Activated T-helper 17 cell treated with anti-CD3 and anti-CD28 coated beads, Interleukin-2, amount 50 U/mL, for 72 hours (primary cell): ENCODE measurements at places on chromosomes 6 and 20.

DNA sequence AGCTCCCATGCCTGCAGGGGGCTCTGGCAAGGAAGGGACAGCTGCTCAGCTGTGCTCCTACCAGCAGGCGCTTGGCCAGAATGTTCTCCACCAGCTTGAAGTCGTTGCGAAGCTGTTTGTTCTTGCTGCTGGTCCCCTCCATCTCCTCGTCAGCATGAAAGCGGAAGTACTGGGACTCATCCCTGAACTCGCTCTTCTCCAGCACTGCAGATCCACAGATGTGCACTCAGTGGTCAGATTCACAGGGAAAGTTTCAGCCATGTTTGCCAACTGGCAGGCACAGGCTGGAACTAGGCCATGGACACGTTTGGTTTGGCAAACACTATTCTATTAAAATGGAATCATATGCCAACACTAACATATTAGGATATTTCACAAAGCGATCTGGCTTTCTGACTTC, 167.9 kb downstream of the PREX1 start:
- H3K4me3 ChIP-seq = no peak overlapping the region
- no peak for ATAC-seq
- H3K27ac ChIP-seq = peak overlapping the region; percentile 82
- peaks cover 97% of the 10 kb centered on the region for H3K36me3 ChIP-seq

GRCh38 chr6:17820055-17820454, 113.3 kb upstream of the NUP153 start:
- H3K27ac ChIP-seq = no peak overlapping the region
- no peaks in the 10 kb centered on the region for H3K36me3 ChIP-seq
- no peak overlapping the region for H3K4me3 ChIP-seq
- ATAC-seq = no peak
- peaks cover 18% of the 10 kb centered on the region for H3K27me3 ChIP-seq

DNA sequence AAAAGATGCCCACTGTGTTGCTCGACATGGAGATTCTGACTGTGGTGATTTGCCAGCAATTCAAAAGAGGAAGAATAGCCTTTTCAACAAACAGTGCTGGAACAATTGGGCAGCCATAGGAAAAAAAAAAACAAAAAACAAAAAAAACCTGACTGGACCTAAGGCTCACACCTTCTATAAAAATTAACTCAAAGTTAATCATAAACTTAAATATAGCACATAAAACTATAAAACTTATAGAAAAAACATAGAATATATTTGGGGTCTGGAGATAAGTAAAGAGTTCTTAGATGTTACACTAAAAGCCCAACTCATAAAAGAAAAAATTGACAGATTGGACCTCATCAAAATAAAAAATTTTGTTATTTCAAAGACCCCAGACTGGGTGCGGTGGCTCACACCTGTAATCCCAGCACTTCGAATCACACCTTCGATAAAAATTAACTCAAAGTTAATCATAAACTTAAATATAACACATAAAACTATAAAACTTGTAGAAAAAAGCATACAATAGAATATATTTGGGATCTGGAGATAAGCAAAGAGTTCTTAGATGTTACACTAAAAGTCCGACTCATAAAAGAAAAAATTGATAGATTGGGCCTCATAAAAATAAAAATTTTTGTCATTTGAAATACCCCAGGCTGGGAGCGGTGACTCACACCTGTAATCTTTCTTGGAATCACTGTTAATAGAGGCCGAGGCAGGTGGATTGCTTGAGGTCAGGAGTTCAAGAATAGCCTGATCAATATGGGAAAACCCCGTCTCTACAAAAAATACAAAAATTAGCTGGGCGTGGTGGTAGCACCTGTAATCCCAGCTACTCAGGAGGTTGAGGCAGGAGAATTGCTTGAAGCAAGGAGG, 115.6 kb upstream of the FAM83B start:
- H3K36me3 ChIP-seq = no peaks in the 10 kb centered on the region
- no peak overlapping the region for H3K4me3 ChIP-seq
- no peak for ATAC-seq

GRCh38 chr20:16801919-16802651, 53.9 kb downstream of the OTOR start:
- no peak for ATAC-seq
- no peaks in the 10 kb centered on the region for H3K4me1 ChIP-seq
- H3K4me3 ChIP-seq = no peak overlapping the region
- no peaks in the 10 kb centered on the region for H3K36me3 ChIP-seq
- H3K27me3 ChIP-seq = peaks cover 43% of the 10 kb centered on the region

DNA sequence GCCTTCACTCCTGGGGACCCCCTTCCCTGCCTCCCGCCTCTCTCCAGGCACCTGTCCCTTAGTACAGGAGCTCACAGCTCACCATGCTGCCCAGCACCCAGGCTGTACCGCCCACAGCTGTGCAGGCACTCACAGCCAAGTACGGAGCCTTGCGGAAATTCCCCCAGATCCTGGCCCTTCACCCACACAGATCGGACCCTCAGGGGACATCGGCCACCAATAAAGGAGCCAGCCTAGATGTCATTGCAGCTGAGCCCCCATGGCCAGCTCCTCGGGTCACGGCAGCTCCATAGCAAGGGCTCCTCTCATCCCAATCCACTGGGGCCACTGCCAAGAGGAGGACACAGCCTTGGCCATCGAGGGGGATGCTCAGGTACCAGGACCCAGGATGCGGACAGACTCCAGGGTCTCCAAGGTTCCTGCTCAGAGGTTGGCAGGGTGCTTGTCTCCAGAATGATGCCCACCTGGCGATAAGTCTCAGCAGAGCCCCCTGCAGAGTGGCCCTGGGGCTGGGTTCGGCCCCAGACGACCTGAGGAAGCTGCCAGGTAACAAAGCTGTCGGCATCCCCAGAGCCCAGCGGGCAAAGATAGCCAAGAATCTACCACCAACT, 82.3 kb downstream of the YTHDF1 start:
- H3K4me3 ChIP-seq = no peak overlapping the region
- no peak overlapping the region for H3K27ac ChIP-seq
- peaks cover 9% of the 10 kb centered on the region for H3K27me3 ChIP-seq
- no peaks in the 10 kb centered on the region for H3K36me3 ChIP-seq
- H3K4me1 ChIP-seq = no peaks in the 10 kb centered on the region
- ATAC-seq = no peak

DNA sequence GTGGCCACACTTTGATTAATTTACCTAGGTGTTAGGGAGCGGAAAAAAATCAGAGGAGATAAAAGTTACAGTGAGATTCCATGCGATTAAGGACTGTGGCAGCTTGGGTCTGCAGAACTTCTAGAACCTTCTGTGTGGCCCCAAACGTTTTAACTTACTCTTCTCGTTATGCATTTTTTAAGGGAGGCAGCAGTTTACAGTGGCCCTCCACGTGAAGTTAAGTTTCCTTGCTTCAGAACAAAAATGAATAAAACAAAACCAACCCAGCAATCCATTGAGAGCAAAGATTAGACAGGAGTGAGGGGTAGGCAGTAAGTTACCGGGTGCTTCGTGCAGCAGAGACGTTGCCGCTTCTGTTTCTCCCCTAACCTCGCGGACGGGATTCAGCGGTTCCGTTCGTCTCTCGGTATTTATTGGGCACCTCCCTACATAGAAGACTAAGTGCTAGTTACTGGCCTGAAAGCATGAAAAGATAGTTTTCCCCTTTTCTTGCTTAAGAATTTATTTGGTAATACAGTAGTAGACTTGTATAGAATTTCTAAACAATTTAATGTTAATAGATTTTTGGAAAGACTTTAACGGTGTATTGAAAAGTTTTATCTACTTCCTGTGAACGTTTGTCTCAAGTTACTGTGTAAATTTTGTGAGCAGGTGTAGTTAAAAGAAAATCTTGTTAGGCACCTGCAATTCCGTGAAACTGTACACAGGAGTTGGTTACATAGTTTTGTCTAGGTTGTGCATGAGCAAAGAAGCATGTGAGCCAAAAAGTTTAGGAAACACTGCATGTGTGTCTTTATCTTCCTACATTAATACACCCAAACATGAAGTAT, 1.1 kb downstream of the BAG2 start:
- ATAC-seq = no peak
- peaks cover 12% of the 10 kb centered on the region for H3K4me1 ChIP-seq
- H3K4me3 ChIP-seq = peak overlapping the region; percentile 78
- H3K36me3 ChIP-seq = peaks cover 8% of the 10 kb centered on the region

GRCh38 chr20:25507385-25508082, 77.8 kb downstream of the NINL start:
- no peak overlapping the region for H3K4me3 ChIP-seq
- no peak for ATAC-seq
- H3K27me3 ChIP-seq = no peaks in the 10 kb centered on the region
- H3K36me3 ChIP-seq = peaks cover 20% of the 10 kb centered on the region

GRCh38 chr20:16514140-16514539, 59.1 kb downstream of the KIF16B start:
- ATAC-seq = no peak
- H3K27me3 ChIP-seq = no peaks in the 10 kb centered on the region
- H3K4me1 ChIP-seq = no peaks in the 10 kb centered on the region
- peaks cover 34% of the 10 kb centered on the region for H3K36me3 ChIP-seq
- no peak overlapping the region for H3K27ac ChIP-seq
- H3K4me3 ChIP-seq = no peak overlapping the region

- H3K27ac ChIP-seq = no peak overlapping the region
- H3K36me3 ChIP-seq = no peaks in the 10 kb centered on the region
- no peak for ATAC-seq
- no peaks in the 10 kb centered on the region for H3K27me3 ChIP-seq
- no peaks in the 10 kb centered on the region for H3K4me1 ChIP-seq
Measured at GRCh38 chr6:126628125-126628524, 288.2 kb downstream of the CENPW start.
